Amniotic epithelial cell (primary cell): ENCODE measurements at places on chromosomes 5 and 9.

DNA sequence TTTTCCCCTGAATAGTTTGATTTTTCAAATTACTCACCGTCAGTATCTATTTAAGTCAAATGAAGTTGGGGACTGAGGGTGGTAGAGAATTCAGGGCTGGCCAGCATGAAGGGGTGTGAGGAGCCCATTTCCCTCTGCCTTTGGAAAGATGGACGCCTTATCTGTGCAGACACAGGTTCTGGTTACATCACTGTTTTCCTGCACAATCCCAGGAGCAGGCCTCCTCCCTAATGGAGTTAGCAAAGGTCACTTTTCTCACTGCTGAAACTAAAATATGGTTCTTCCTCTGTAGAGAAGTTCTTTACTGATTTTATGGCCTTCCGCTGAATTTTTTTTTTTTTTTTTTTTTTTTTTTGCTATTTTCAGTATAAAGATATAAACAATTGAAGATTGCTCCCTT is 69.1 kb downstream of the FOXD1 start:
- DNase-seq, result no peak

- DNase-seq, result no peak
Measured at GRCh38 chr5:171426266-171426665, 6.8 kb downstream of the FGF18 start.

DNA sequence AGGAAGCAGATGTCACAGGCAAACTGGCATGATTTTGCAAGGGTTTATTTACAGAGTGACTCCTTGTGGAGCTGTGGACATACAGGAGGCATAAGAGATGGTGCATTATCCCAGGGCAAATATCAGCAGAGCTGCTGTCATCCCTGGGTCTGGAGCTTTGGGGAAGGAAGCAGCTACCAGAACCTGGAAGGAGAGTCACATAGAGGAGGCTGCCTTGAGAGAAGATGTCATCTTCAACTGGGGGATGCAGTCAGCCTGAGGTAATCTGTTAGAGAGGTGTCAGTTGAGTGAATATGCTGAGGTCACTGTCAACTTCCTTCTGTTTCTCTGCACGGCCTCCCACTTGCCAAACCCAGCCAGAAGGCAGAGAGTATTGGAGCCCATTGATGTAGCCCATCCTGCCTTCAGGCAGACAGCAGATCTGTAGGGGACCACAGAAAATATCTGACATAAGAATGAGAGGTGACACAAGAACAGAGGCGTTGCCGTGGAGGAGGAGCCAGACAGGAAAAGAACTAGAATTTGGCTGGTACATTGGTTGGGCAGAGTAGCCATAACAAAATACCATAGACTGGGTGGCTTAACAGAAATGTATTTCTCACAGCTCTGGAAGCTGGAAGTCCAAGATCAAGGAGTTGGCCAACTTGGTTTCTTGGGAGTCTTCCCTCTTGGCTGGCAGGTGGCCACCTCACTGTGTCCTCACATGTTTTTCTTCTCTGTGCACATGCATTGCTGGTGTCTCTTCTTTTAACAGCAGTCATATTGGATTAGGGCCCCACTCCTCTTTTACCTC is 102.8 kb downstream of the SNX18 start:
- DNase-seq, result no peak

GRCh38 chr5:151082282-151082902 is 1.6 kb upstream of the TNIP1 start:
- no peak for DNase-seq

GRCh38 chr5:72238712-72239445 is 81.2 kb downstream of the MRPS27 start:
- DNase-seq, result no peak

DNA sequence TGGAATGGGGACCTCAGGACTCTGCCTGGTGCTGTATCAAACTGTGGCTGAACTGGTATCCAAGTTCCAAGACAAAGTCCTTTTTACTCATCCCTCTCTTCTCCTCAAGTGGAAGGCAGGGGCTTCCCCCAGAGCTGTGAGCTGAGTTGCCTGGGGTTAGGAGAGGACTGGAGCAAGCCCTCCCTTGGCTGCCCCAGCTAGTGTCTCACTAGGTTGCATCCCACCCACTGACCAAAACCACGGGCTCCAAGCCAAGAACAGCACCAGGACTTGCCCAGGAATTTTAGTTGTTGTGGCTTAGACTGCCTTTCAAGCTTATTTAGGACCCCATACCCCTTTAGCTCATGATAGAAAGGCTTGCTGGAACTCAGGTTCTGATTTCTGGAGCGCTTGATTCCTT is 158.7 kb upstream of the TNC start:
- DNase-seq, result peak; percentile 44

DNA sequence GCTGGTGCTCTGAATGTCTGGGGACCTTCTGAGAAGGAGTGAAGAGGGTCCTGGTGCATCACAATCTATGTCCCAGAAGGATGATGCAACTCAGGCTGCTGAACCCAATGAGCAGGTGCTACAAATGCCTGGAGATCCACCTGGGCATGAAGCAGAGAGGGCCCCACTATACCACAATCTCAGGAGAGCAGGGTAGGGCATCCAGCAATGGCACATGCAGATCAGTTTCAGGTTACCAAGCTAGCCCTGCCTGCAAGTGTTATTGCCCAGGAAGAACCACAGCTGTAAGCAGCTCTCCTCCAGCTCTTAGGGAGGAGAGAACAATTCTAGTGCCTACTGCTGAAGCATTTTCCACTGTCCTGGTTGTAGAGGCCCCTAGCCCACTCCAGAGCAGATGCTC is 389.2 kb upstream of the TNC start:
- DNase-seq, result no peak

DNA sequence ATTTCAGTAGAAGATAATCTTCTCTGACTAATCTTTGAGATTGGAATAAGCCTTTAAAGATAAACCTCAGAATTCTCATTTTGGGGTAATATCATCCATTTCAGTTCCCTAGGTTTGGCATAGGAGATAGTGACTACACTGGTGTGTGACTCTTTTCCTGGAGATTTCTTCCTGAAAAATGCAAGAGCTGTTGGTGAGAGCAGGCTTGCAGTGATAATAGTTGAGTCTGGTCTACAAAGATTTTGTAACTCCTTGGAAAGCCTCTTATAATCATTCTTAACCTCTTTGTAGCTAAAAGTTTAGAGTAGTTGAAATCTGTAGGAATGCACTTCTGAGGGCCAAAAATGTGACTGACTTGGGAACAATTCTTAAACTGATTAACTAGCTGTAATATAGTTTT is 23.4 kb downstream of the RANBP17 start:
- DNase-seq, result peak; percentile 69

DNA sequence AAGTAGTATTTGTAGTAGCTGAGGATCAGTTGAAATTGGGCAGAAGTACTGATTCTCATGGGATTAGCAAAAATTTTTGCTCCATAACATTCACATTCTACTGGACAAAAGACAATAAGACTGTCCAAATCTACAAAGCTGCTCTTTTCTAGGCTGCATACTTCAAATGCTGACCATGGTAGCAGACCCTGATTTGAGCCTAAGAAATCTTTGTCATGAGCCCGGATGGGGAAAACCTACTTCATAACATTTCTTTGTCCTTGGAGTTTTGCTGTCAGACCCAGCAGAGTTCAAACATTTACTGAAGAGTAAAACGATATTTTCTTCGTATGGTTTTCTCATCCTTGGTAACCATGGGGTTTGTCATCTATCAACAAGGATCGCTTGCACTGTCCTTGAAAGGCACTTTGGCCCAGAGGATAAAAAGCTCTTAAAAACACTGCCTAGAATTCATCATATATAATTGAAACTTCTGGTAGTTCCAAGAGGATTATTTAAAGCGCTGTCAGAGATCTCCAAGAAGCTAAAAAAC is 216.9 kb downstream of the CAVIN4 start:
- DNase-seq, result no peak

DNA sequence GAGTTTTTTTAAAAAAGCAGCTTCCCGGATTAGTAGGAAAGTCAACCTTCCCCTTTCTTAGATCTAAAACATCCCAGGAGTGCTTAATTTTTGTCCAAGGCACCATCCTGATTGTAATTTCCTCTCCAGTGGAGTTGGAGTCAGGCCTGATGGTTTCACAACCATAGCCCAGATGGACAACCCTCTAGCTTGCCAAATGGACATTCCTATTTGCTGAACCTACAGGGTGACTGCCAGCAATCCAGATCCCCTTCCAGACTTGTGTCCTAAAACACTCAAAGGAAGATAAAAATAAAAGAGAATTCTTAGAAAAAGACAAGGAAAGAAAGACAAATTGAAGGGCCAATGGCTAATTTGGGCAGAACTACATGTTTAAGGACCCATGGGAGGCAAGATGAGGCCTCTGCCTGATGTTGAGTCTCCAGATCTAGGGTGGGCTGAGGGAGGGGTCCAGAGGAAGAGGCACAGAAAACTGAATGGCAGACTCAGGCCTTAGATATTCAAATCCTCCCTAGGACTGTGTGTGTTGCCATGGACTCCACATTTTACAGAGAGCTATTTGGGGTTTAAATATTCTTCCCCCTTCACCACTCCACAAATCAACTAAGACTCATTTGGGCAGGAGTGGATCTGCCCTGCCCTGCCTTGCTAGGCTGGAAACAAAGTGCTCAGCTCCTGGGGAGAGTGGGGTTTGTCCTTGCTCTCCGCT is 38.5 kb upstream of the SLC44A1 start:
- peak; percentile 89 for DNase-seq

DNA sequence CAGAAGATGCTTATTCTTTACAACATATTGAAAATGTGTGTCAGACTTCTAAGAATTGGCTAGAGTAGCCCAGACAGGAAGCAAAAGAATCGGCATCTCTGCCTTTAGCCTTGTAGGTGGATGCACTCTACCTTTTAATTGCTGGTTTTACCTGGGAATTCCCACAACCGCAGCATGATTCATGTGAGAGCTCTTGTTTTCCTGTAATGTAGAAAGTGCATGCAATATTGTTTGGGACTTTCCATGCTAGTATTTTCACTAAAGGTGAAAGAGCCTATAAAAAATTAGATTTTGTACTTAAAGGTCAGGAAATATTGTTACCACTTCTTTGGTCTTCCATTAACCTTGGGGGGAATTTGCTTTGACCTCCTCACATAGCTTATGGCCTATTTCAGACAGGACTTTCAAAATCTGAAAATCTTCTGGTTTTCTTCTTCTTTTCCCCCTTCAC is 89.8 kb downstream of the NTRK2 start:
- DNase-seq, result no peak

DNA sequence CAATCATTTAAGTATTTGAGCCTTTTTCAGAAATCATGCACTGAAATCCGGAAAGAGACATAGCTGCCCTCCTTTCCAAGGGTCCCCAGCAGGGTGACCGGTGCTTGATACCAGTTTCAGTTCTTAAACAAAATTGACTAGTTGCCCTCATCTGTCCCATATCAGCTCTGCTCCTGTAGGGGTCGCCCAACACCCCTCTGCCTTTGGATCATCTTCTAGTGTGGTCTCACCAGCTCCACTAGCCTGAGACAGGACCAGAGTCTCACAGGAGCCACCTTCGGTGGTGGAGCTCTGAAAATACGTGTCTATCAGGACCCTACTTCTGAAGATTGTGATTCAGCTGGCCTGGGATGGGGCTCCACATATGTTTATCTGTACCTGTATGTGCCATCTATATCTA is 428.2 kb downstream of the ENC1 start:
- peak; percentile 19 for DNase-seq

DNA sequence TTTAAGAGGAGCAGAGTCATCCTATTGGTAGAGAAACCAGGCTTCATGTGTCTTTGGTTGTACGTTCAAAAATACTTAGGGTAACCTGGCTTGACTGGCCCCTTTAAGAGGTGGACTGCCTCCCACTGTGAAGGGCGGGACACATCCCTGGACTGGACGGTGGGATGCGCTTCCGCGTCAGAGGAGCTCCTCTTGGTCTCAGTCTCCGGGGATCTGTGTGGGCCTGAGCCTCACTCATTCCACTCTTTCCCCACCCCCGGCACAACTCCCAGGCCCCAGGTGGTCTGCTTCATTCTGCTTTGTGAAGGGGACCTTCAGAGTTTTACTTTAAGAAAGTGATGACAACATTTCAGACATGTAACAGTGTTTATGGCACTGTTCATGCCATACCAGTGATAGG is 601.1 kb downstream of the IRX1 start:
- no peak for DNase-seq
